Spinal cord (tissue), 10 donors: ENCODE measurements at places on chromosomes 1 and 21.

- peaks cover 8% of the 10 kb centered on the region for H3K4me1 ChIP-seq
- H3K36me3 ChIP-seq: peaks cover 5% of the 10 kb centered on the region
Observed at GRCh38 chr1:44721485-44722361, 9.2 kb downstream of the RNU5D-1 start.

GRCh38 chr1:6724517-6725141 lies 23.0 kb upstream of the DNAJC11 start:
- H3K4me3 ChIP-seq: no peak overlapping the region
- H3K4me1 ChIP-seq: no peaks in the 10 kb centered on the region
- H3K27me3 ChIP-seq: no peaks in the 10 kb centered on the region
- no peaks in the 10 kb centered on the region for H3K36me3 ChIP-seq
- H3K27ac ChIP-seq: no peak overlapping the region
- DNase-seq: no peak

DNA sequence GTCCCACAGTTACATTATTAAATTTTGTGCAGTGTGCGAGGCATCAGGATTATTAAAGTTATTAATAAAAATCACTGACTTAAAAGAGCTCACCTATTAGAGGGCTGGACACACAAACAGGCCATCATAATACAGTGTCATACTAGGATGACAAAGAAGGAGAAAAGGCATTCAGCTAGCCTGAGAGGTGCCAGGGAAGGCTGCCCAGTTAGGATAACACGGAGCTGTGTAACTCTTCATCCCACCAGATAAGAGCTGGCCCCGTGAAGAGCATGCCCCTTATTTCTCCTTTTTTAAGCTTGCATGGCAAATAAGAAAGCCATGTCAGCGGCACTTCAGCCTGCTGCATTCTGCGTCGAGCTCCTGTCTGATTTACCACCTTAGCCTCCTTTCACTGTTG lies 109.5 kb downstream of the KCNK1 start:
- no peaks in the 10 kb centered on the region for H3K27me3 ChIP-seq
- H3K4me3 ChIP-seq: no peak overlapping the region
- H3K27ac ChIP-seq: no peak overlapping the region
- no peaks in the 10 kb centered on the region for H3K4me1 ChIP-seq
- no peaks in the 10 kb centered on the region for H3K36me3 ChIP-seq

DNA sequence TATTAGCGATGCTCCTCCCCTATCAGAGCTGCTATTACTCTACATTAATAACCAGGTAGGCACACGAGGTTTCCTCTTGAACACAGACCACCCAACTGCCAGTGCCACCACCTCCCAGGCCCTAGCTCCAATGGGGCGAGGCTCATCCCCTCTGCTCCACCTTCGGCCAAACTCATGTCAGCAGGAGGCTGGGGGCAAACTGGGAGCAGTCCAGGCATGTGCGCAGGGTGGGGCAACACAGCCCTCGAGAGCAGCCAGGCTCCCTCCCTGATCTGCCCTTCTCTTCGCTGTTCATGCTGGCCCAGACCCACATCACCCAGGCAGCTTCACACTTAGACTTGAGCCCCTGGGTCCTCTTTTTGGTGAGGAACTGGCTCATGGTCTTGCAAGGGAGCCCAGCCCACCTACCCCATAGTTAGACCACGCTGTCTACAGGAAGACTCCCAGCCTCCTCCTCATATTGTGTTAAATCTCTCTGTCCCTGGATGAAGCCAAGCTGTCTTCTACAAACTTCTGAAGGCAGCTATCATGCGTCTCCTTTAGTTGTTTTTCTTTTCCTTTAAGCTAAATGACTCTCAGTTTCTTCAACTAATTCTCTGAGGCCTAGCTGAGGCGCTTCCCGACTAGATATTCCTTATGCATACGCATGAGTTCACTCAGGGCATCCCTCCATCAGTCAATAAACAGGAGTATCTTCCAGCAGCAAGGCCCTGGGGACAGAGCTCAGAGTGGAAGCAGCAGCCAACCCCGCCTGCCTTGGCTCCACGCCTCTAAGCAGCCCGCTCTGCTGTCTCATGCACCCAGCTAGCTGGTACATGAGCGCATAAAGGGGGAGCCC lies 12.0 kb downstream of the TMEM9 start:
- H3K4me3 ChIP-seq: no peak overlapping the region
- peaks cover 19% of the 10 kb centered on the region for H3K4me1 ChIP-seq
- no peak overlapping the region for H3K27ac ChIP-seq
- DNase-seq: no peak

- H3K27me3 ChIP-seq: no peaks in the 10 kb centered on the region
- no peak overlapping the region for H3K27ac ChIP-seq
- H3K36me3 ChIP-seq: no peaks in the 10 kb centered on the region
- DNase-seq: no peak
- no peak overlapping the region for H3K4me3 ChIP-seq
- peaks cover 19% of the 10 kb centered on the region for H3K4me1 ChIP-seq
Observed at GRCh38 chr1:11394592-11395245, 84.2 kb upstream of the DISP3 start.

GRCh38 chr1:7418442-7419080 lies 352.5 kb upstream of the VAMP3 start:
- H3K27ac ChIP-seq: no peak overlapping the region
- H3K36me3 ChIP-seq: peaks cover 3% of the 10 kb centered on the region
- no peak for DNase-seq
- H3K4me1 ChIP-seq: no peaks in the 10 kb centered on the region
- no peak overlapping the region for H3K4me3 ChIP-seq
- H3K27me3 ChIP-seq: no peaks in the 10 kb centered on the region

DNA sequence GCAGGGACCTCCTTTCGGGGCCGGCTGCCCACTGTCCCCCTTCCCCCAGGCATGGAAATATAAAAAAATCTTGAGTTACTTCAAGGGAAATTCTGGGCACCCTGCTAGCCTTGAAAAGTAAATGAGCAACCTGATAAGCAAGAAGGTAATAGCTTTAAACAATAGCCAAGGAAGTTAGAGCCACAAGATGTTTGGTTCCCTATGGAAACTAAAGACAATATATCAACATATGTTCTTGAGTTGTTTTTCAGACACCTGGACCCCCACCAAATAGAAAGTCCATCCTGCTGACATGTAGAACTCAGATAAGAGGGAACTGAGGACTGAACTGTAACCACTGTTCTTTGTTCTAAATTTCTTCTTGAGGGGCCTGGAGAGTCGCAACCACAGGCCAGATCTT lies 19.3 kb upstream of the SLC35A3 start:
- no peak overlapping the region for H3K27ac ChIP-seq
- H3K27me3 ChIP-seq: no peaks in the 10 kb centered on the region
- no peaks in the 10 kb centered on the region for H3K36me3 ChIP-seq
- no peak overlapping the region for H3K4me3 ChIP-seq
- DNase-seq: no peak
- no peaks in the 10 kb centered on the region for H3K4me1 ChIP-seq

DNA sequence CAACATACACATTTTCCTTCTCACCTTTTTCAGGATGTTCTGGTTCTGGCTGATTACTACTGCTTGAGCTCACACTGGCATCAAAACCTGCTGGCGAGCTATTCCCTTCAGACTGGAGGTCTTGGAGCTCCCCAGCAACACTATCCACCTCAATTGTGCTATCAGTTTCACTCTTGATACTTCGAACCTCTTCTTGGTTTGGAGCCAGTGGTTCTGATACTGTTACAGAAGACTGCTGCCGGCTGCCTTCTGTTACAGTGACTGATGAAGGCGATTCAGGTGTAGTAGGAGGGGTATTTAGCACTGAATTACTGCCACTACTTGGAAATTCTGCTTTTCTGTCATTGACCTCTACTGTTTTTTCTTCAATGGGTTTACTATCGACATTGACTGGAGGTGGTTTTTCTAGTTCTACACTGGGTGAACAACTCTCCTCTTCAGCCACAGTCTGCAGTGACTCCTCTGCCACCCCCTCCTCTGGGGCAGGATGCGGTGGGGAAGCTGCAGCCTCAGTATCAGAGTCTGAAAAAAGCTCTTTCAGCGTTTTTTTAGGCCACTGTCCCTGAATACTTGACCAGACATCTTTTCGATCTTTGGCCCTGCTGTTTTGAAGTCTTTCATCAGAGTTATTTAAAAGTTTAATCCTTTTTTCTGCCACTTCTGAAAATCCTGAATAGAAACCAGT lies 20.7 kb upstream of the RBM34 start:
- peaks cover 15% of the 10 kb centered on the region for H3K36me3 ChIP-seq
- H3K4me3 ChIP-seq: no peak overlapping the region
- no peaks in the 10 kb centered on the region for H3K27me3 ChIP-seq
- no peaks in the 10 kb centered on the region for H3K4me1 ChIP-seq
- H3K27ac ChIP-seq: no peak overlapping the region

GRCh38 chr1:230464671-230465070 lies 38.5 kb upstream of the PGBD5 start:
- H3K27me3 ChIP-seq: no peaks in the 10 kb centered on the region
- no peak overlapping the region for H3K4me3 ChIP-seq
- no peak for DNase-seq
- H3K36me3 ChIP-seq: no peaks in the 10 kb centered on the region
- no peak overlapping the region for H3K27ac ChIP-seq
- no peaks in the 10 kb centered on the region for H3K4me1 ChIP-seq

DNA sequence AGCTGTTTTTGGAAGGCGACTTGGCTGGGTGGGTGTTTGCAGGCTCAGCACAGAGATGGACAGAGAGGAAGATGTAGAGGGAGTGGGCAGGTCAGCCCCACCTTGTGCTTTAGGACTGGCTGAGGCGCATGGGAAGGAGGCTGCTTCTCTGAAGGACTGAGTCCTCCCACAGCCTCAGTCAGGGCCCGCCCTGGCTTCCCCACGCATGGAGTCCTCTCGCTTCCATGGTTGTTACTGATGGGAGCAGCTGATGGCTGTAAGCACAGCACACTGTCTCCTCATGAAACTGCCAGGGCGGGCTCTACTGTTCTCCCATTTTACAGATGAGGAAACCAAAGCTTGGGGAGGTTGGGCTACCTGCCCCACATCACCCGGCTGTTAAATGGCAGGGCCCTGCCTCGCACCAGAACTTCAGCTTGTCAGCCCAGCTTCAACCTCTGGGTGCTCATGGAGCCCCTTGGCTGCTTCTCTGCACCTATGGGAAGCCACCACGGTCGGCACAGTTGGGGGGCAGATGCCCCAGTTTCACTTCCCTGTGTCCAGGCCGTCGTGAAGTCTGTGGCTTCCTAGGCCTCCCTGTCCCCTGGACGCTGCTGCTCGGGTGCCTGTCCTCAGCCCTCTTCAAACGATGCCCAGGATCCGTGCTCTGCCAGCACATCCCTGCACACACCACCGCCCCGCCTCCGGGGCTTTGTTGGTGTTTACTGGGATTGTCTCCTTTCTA lies 2.4 kb downstream of the TMEM201 start:
- H3K4me3 ChIP-seq: no peak overlapping the region
- peaks cover 37% of the 10 kb centered on the region for H3K36me3 ChIP-seq
- H3K4me1 ChIP-seq: peaks cover 65% of the 10 kb centered on the region
- H3K27ac ChIP-seq: no peak overlapping the region
- H3K27me3 ChIP-seq: no peaks in the 10 kb centered on the region
- DNase-seq: no peak

GRCh38 chr1:157893686-157894085 lies 52.1 kb upstream of the CD5L start:
- H3K4me3 ChIP-seq: no peak overlapping the region
- H3K4me1 ChIP-seq: no peaks in the 10 kb centered on the region
- H3K27me3 ChIP-seq: no peaks in the 10 kb centered on the region
- H3K27ac ChIP-seq: no peak overlapping the region
- H3K36me3 ChIP-seq: no peaks in the 10 kb centered on the region

DNA sequence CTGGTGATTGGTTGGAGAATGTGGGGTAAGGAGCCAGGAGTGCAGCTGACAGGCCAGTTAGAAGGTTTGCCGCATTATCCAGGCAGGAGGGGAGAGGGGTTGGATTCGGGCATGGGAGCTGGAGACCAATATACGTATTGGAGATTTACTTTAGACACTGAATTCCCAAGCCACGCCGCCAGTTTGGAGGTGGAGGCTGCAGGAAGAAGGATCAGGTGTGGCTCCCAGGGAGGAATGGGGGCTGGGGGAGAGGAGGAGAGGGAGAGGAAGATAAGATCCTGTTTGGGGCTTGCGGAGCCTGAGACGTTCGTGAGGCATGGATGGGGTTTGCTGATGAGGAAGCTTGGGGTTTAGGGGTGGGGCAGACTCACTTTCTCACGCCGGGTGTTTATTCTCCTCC lies 155.1 kb upstream of the IGSF21 start:
- no peak for DNase-seq
- no peaks in the 10 kb centered on the region for H3K36me3 ChIP-seq
- no peaks in the 10 kb centered on the region for H3K4me1 ChIP-seq
- no peak overlapping the region for H3K27ac ChIP-seq

GRCh38 chr1:40301066-40301465 lies 16.0 kb downstream of the COL9A2 start:
- DNase-seq: no peak
- H3K27ac ChIP-seq: no peak overlapping the region
- H3K4me1 ChIP-seq: peaks cover 4% of the 10 kb centered on the region
- peaks cover 18% of the 10 kb centered on the region for H3K27me3 ChIP-seq

DNA sequence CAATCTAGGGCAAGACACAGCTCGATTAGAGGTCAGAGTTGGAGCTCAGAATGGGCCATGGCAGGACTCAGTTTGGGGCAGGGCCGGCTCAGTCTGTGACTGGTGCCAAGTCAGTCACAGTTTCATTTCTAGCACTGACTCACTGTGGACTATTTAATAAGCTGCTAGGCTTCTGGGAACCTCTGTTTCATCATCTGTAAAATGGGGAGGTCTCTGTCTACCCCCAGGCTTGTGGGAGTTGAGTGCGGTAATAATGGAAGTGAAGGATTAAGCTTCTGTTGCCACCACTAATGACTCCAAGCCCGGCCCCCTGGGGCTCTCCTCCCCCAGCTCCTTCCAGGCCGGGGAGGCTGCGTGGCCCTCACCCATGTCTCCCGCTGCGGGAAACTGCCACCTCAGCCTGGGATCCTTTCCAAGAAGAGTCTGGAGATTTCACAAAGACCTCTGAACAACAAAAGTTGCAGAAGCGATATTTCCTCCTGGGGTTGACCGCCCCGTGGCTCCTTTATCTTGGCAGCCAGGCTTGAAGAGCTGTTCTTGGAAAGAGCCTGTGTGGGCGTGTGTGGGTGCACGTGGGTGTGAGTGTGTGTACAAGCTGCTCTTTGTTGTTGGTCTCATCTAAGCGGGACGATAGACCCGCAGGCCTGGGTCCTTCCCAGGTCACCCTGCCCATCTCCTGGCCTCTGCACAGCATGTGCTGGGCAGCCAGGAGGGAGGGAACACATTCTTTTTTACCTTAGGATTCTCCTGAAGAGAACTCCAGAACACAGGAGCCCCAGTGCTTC lies 29.1 kb downstream of the KNCN start:
- DNase-seq: peak; percentile 57
- H3K4me3 ChIP-seq: no peak overlapping the region
- H3K4me1 ChIP-seq: peaks cover 47% of the 10 kb centered on the region
- no peaks in the 10 kb centered on the region for H3K36me3 ChIP-seq
- H3K27me3 ChIP-seq: peaks cover 67% of the 10 kb centered on the region
